Stomach (tissue), 19 donors: ENCODE measurements at places on chromosomes 2 and 18. TPM values are rescaled to one million over a fixed set of nuclear protein-coding genes. Genes with fewer than 3 reads are reported as not detected.

Gene GATA6
- total RNA-seq: 79.9 TPM

Gene DLX2
- total RNA-seq: not detected

Gene MC5R
- total RNA-seq: not detected

Gene TSPYL6
- total RNA-seq: not detected

Gene ABCG8
- 6.7 TPM for total RNA-seq

Gene SULT1C4
- not detected for total RNA-seq

GRCh38 chr18:68221111-68221724 lies 493.7 kb downstream of the TMX3 start:
- no peak for DNase-seq

GRCh38 chr18:3358310-3358709 lies 91.7 kb upstream of the TGIF1 start:
- no peak for DNase-seq

DNA sequence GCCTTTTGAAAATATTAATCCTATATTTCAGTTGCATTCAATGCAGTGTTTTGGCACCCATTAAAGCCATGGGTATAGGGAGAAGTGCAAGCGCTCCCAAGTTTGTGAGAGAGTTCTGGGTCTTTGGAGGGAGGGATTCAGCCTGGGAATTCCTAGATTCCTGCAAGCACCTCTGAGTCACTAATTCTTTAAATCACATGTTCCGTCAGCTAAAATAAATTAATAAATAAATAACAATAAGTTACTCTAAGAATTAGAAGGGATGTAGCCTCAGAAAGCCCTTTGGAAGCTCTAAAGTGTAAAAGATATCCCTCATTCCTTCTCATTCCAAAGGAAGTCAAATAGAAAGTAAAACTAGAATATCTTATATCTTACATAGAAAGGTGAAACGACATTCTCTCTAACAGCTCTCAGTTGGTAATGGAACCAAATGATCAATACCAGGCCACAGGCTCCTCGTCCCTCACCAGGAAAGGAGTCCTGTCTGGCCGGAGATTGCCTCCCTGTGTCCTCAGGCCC lies 222.4 kb upstream of the RBBP8 start:
- DNase-seq: no peak

GRCh38 chr2:127853671-127854070 lies 4.3 kb downstream of the POLR2D start:
- DNase-seq: no peak

- DNase-seq: no peak
Observed at GRCh38 chr2:147346142-147346541, 498.7 kb upstream of the ACVR2A start.

- no peak for DNase-seq
Observed at GRCh38 chr18:11976315-11977152, 4.8 kb upstream of the IMPA2 start.

DNA sequence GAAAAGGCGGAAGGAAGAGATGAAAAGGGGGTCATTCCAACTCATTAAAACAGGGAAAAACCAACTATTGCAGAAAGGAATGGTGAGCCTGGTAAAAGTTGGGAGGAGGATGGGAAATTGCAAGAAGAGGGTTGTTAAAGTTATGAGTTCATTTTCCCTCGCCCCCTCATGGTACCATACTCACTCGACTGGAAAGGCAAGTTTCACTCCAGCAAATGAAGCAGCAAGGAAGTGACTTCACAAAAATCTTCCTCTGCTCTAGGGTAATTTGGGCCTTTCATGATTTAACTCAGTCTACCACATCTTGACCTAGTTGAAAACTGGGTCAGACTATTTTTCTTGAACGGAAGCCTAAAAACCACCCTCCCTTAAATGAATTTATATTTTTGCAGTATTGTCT lies 22.8 kb upstream of the DAW1 start:
- DNase-seq: no peak

DNA sequence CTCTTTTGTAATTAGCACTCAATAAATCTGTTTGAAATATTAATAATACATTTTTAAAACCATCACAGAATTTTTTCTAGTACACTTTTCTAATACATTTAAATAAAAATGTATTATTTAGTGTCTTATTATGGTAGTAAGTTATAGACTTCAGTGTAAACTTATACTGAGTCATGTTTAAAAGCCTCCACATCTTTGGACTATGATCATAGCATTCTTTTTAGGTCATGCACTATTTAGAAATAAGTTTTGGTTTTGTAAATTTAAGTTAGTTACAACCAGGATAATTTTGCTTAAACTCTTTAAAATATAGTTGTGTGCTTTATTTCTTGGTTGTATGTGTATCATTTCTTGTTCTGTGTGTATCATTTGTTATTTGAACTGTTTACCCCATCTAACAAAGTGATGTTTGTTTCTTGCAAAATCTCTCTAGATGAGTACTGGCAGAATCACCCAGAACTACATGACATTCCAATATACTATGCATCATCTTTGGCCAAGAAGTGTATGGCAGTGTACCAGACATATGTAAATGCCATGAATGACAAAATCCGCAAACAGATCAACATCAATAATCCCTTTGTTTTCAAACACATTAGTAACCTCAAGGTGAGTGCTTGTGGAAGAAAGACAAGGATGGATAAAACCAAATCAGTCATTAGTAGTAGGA lies 16.7 kb downstream of the CPSF3 start:
- DNase-seq: peak; percentile 13

DNA sequence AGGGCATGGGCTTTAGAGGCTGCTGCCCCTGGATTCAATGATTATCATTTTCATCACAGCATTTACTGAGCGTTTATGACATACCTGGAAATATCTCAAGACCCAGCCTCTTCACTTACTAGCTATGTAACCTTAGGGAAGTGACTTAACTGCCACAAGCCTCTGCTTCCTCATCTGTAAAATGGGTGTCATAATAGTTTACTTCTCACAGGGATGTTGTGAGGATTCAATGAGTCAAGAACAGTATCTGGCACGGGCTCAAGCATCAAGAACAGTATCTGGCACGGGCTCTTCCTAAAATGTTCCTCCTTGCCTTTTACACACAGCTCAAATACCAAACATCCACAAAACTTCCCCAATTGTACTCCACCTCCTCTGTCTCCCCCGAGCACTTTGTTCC lies 31.4 kb downstream of the LGALSL start:
- DNase-seq: no peak

- no peak for DNase-seq
Observed at GRCh38 chr2:152176113-152176714, 651 bp upstream of the STAM2 start.

DNA sequence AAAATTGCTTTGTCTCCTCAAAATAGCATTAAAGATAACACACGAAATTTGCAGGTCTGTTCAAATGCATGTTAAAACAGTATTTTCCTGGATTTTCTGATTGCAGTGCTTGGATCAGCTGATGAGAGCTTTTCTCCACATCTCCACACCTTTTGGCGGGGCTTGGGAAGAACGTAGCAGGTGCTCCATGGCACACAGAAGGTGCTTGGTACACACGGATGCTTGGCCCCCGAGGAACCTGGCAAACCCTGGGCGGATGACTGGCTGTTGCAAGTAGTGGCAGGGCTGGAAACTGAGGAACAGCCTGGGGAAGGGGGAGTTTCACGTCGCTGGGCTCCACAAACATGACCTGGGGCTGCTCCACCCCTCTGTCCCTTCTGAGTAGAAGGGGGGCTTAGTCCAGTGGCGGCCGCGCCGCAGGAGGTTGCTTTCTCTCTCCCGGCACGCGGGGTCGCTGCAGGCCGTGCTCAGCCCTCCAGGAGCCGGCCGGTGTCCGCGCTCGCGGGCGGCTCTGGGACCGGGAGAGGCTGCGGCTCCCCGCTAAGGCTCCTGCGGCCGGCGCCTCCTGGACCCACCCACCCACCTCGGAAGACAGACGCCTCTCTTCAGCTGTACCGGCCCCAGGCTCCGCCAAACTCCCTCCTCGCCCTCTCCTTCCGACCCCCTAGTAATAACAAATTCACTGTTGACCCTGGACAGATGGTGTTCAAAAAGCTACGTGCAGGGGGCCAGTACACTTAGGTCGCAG lies 69.3 kb downstream of the MARCO start:
- DNase-seq: peak; percentile 80

DNA sequence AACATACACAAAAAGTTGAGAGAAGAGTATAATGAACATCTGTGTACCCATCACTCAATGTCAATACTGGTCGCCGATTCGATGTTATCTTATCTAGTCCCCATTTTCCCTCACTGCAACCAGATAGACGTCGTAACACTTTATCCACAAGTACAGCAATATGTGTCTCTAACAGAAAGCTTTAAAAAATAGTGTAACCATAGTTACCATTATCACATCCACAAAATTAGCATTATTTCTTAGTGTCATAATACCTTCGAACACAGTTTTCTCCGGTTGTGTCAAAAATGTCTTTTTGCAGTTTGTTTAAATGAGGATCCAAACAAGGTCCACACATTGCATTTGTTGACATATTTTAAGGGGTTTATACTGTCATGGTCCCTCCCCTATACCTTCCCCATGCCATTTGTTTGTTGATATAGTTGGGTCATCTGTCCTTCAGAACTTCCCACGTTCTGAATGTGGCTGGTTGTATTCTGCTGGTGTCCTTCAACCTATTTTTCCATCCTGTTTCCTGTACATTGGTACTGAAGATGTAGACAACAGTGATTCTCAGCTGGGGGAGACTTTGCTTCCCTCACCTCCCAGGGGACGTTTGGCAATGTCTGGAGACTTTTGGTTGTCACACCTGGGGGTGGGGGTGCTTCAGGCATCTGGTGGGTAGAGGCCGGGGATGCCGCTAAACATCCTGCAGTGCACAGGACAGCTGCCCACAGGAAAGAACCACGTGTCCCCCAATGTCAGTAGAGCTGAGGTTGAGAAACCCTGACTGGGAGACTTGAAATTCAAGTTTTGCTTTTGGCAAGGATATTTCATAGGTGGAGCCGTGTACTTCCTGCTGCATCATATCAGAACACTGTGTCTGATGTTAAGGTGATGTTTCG lies 72.7 kb upstream of the SPRED2 start:
- DNase-seq: no peak

- DNase-seq: peak; percentile 87
Observed at GRCh38 chr2:85741833-85742455, 11.8 kb upstream of the ATOH8 start.

- DNase-seq: no peak
Observed at GRCh38 chr18:12048010-12048826, 45.4 kb upstream of the ANKRD62 start.

DNA sequence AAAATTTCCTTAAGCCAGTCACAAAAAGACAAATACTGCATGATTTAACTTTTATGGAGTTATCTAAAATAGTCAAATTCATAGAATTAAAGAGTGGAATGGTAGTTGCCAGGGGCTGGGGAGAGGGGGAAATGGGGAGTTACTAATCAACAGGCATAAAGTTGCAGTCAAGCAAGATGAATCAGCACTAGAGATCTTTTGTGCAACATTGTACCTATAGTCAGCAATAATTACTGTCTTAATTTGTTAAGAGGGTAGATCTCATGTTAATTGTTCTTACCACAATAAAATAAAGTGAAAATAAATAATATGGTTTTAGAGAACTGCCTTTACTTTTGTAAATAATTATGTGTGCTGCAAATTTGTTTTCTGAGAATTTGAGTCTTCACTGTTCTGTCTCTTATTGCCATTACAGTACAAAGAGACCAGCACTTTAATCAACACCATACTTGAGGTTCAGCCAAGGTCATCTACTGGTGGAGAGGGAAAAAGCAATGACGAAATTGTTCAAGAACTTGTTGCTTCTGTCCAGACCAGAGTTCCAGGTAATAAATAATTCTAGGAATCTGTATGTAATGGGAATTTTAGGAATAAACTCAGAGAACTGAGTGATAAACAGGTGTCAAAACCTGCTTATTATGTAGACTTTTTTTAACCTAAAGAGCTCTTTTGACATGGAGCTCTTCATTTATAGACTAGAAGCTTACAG lies 75.5 kb downstream of the TRABD2A start:
- DNase-seq: no peak
